Stimulated activated CD4-positive, alpha-beta T cell treated with anti-CD3 and anti-CD28 coated beads, Interleukin-1b, Interleukin-23, amount 100 ng/mL, for 1 hour (primary cell): ENCODE measurements at places on chromosomes 3 and 15.

- no peak for DNase-seq
Measured at GRCh38 chr3:46299608-46300460, 54.1 kb upstream of the CCR2 start.

GRCh38 chr3:170689893-170690660 lies 104.2 kb upstream of the SLC7A14 start:
- peak; percentile 2 for DNase-seq

- DNase-seq, result no peak
Measured at GRCh38 chr3:194458131-194458530, 28.7 kb downstream of the ATP13A3 start.

DNA sequence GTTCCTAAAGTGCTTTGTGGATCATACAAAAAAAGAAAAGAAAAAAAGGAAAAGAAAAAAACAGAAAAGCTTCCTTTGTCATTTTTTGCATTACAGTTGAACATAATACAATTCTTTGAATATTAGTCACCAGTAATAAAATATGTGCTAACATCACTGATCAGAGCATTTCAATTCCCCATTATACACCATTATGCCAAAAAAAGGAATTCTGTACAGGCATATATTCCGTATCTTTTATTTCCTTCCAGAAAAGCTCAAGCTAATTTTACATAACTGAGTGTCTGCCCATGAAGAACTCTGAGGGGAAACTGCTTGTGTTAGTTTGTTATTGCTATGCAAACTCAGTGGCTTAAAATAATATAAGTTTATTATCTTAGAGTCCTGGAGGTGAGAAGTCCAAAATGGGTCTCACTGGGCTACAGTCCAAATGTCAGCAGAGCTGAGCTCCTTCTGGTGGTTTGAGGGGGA lies 377.9 kb downstream of the GAP43 start:
- DNase-seq, result no peak

DNA sequence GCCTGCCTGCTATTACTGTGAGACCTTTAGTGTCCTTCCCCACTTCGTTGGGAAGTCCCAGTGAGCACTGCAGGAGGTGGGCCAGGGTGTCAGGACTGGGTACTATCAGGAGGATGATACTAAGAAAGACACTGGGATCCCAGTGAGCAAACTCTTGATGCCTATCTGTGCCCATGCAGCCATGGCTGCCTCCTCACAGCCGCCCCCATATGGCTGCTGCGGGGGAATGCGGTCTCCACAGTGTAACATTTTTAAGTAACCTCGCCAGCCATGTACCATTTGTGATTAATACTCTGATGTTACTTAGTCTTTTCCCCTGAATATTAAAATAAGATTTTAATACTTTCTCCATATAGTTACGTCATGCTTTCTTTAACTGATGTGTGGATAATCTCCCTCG lies 312.2 kb downstream of the RYR3 start:
- DNase-seq, result no peak

DNA sequence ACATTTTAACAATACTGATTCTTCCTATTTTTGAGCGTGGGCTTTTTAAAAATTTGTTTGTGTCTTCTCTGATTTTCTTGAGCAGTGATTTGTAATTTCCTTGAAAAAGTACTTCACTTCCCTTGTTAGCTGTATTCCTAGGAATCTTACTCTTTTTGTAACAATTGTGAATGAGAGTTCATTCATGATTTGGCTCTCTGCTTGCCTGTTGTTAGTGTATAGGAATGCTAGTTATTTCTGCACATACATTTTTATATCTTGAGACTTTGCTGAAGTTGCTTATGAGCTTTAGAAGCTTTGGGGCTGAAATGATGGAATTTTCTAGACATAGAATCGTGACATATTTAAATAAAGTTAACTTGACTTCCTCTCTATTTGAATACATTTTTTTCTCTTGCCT lies 582.8 kb upstream of the BCHE start:
- no peak for DNase-seq

DNA sequence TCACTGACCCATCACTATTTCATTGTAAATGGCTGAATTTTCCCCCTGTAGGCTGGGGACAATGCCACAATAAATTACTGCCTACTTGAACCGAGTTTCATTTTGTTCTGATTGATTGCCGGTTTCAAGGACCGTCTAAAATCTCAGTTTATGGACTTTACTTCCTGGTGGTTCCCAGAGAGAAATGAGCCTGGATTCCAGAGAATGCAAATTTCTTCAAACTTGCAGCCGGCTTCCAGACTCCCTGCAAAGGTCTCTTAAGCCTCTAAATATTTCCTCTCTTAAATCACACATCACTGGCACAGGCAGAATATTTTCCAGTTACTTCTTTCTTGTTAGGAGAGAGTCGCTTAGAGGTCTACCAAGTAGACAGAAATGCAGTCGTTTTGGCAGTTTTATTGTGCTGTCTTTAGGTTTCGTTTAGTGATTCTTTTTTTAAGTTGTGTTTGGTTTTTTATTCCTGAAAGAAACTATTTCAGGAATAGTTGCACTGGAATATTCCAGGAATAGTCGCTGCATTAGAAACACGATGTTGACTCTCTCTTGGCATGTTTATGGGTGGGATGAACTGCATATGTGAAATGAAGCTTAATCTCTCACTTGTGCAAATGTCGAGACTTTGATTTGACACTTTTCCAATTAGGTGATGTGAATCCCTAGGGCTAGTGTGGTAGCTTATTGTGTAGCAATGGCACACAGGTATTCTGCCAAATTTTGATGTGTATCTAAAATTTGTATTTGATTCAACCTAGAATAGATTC lies 284.1 kb upstream of the NR2E3 start:
- no peak for DNase-seq

GRCh38 chr3:180188512-180189309 lies 152.0 kb upstream of the PEX5L start:
- no peak for DNase-seq

DNA sequence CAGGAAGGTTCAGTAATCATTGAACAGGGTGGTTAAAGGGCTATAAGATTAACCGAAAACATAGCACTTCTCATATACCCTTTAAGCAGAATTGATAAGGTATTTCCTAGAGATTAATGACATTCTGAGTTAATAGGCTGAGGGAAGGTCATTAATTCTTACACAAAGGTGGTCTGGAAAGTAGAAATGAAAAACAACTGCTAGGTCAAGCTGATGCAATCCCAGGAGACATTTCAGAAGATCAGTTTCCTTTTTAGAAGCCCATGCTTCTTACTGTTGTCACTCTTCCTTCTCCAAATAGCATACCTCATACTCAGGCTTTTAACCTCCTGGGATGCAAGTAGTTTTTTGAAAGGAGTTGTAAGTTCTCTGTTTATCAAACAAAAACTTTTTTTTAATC lies 8.8 kb downstream of the FILIP1L start:
- DNase-seq, result no peak

- DNase-seq, result no peak
Measured at GRCh38 chr15:67184208-67184925, 70.1 kb downstream of the AAGAB start.

DNA sequence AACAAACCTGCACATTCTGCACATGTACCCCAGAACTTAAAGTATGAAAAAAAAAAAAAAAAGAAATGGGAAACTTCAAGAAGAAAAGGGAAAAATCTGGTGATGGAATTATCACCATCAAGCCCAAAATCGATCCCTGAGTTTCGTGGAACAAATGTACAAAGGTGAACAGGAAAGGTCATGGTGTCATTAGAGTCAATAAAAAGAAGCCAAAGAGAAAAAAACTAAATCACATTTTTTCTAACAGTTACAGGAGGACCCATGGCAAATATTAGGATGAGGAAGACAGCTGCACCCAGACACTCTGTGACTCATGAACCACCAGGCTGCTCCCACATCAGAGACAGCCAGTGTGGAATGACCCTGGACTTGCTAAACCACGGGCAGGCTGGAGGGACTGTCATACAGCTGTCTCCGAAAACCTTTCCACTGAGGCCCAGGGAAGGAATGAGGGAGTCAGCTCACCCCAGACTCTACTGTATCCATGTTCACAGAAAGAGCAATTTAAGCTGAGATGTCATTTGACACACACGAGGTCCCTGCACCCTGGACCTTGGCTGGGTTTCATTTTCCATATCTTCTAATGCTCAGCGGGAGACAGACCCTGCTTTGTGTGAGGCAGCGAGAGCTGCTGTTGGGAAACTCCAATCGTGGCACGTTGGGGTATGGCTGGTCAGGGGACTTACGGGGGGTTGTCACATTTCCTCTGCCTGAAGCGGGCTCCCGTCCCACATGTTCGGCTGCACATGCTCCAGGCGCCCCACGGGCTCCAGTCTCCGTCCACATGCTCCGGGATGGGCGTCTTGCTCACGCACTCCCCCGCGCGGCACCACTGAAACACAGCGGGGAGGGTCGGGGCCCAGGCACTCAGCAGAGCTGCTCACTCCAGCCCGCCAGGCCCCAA lies 210.2 kb downstream of the ADAMTS17 start:
- no peak for DNase-seq

GRCh38 chr15:77606142-77607034 lies 26.3 kb downstream of the LINGO1 start:
- DNase-seq, result no peak

- no peak for DNase-seq
Measured at GRCh38 chr15:24944954-24945353, 9.8 kb upstream of the SNRPN start.

DNA sequence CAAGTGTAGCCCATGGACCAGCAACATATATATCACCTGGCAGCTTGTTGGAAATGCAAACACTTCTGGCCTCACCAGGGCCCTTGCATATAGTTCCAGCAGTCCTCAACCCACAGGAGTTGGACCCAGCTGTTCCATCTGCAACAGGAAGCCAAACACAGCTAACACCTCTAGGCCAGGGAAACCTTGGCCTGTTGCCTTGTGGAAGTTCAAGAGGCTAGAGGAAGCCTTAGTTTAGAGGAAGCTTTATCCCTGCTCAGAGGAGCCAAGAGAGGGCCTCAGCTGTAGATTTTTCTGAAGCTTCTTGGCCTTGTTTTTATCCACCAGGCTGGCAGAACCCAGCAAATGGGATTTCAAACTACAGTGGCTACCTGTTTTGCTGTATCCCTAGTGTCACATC lies 11.4 kb downstream of the FHIT start:
- DNase-seq, result no peak

- DNase-seq, result no peak
Measured at GRCh38 chr3:79016587-79017376, 751.0 kb downstream of the ROBO1 start.

GRCh38 chr3:71258116-71258515 lies 325.4 kb downstream of the FOXP1 start:
- DNase-seq, result no peak

DNA sequence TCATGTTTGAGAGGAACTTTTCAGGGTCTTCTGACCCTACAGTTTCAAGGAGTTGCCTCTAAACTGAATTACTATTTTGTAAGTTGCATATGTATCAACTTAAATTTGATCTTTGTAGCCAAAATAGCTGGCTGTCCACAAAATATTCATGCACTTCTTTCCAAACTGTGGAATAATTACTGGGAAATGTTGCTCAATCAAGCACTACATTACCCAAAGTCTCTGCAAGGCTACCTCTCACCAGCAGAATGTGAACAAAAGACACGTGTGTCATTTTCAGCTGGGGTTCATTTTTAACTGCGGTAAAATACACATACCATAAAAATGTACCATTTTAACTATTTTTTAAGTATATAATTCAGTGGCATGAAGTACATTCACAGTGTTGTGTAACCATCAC lies 320.4 kb downstream of the CTNNB1 start:
- no peak for DNase-seq

DNA sequence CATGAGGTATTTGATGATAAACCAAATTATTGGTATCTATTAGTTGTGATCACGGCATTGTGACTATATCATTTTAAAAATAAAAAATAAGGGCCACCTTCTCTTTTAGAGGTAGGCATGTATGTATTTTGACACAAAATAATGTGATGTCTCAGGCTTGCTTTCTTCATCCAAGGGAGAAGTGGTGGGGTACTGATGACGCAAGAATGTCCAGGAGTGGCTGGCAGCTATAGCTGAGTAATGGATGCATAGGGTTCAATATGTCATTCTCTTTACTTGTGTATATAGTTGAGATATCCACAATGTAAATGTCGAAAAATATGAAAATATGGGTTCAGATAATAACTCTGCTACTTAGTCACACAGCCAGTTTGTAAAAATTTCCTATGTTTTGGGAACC lies 46.8 kb upstream of the NSMCE3 start:
- no peak for DNase-seq

- no peak for DNase-seq
Measured at GRCh38 chr3:45906681-45907407, 20.5 kb downstream of the CCR9 start.

DNA sequence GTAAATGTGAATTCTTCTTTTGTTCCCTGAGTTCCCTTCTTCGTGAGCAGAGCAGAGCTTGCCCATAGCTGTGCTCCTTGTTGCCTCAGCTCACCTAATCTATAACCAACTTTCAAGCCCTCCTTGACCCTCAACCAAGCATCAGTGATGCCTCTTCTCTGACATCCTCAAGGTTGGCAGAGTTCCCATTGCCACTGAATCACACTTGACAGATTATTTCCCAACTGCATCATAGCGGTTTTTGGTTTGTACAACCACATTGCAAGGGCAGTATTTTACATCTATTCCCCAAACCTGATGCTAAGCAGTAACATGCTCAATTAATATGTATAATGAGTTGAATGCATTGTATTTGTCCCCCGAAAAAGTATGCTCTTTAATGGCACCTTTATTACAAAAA lies 133.0 kb upstream of the SNTN start:
- no peak for DNase-seq

- no peak for DNase-seq
Measured at GRCh38 chr3:172133838-172134237, 94.5 kb downstream of the FNDC3B start.

DNA sequence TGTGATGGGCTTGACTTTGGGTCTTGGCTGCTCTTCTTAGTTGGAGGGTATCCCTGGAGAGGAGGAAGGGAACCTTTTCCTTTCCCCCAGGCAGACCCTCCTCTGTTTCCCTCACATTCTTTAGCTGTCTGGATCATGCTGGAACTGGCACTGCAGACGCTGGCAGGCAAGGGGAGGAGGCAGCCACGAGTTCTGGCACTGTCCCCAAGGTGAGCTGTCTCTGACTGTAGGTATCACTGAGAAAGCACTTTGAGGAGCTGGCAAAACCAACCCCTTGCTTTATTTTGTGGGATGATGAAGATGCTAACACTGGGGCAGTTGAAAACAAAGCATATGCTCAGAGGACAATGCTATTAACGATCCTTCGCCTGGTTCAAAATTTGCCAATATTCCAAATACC lies 175.0 kb downstream of the SOX2 start:
- DNase-seq, result no peak

DNA sequence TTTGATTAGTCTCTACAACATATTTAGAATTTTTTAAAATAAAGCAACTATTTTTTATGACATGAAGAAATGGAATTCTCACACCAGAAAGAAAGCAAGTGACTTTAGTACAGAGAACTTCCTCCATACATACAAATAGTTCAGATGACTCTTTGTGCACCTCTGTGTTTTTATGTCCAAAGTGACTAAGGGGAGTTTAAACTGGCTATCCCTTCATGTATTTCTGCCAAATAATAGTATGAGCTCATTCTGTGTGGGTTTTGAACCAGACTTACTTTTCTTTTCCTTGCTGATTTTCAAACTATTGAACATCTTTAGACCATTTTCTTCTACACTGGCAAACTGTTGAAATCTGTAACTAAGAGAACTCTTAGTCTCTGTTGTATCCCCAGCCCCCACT lies 196.3 kb downstream of the EPHA3 start:
- no peak for DNase-seq
